Lung microvascular endothelial cell (primary cell): ENCODE measurements at places on chromosomes 5 and 9. TPM values are rescaled to one million over a fixed set of nuclear protein-coding genes. Genes with fewer than 3 reads are reported as not detected.

HMMR gene
- total RNA-seq, result 3.2 and 14.6 TPM in 2 replicates

NR6A1 gene
- total RNA-seq, result 0.22 and 1.2 TPM in 2 replicates

OBP2B gene
- not detected in 2 replicates for total RNA-seq

MED10 gene
- total RNA-seq, result 6.5 and 12.1 TPM in 2 replicates

GOLM1 gene
- 15.9 and 29.9 TPM in 2 replicates for total RNA-seq

GARIN3 gene
- not detected in 2 replicates for total RNA-seq

TXNDC8 gene
- not detected in 2 replicates for total RNA-seq

SPINK1 gene
- not detected in 2 replicates for total RNA-seq
